ENCODE measurements at places on chromosomes 1 and 21.

DNA sequence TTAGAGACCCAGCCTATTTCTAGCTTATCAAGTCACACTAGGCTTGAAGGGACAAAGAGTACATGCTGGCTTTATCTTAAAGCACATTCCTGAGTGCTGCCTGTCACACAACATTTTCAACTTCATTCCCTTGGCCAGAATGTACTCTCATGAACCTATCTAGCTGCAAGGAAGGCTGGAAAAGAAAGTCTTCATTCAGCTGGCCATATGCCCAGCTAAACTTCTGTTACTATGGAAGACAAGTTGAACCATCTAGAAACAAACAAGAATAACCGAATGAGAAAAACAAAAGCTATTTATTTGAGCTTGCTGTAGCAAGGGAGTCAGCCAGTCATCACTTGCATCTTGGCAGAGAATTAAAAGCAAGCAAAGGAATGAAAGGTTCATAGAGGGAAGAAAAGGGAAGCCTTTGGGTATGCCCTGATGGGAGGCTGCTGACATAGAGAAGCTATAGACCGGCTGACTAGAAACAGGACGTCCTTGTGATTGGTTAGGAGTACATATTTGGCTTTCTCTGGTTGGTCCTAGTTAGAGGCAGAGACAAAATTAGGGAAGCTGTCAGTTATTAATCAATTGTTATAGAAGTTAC lies 108.4 kb downstream of the NEK7 start:
- DNase-seq = no peak

DNA sequence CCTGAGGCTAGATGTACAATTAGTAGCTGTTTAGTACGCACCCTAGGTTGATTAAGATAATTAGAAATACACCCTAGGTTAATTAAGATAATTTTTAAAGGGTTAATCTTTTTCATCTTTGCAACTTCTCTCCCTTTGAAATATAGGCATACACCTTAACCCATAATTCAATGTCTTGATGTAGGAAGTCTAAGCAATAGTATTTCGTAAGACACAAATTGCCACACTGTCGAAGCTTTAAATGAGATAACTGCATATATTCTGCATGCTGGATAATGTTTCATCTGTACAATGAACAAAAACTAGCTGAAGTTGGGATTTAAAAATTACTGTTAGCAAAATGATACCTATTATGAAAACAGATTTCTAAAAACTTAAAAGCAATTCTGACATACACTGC lies 122.9 kb downstream of the EVI5 start:
- DNase-seq = no peak

DNA sequence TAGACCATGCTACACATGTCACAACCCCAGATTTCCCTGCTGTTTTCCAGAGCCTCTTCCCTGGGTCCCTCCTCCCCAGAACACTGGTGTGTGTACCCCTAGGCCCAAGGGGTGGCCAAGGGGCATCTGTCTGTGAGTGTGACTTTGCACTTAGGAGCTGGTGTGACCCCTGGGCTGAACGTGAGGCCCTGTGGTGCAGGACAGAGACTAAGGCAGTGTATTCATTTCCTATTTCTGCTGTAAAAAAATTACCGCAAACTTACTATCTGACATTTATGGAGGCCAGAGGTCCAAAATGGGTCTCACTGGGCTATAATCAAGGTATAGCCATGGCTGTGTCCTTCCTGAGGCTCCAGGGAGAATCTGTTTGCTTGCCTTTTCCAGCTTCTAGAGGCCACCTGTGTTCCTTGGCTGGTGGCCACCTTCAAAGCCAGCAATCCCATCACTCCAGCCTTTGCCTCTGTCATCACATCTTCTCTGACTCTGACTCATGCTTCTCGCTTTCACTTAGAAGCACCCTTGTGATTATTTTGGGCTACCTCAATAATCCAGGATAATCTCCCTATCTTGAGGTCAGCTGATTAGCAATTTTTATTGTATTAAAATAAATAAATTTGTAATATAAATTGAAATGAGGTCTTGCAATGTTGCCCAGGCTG lies 24.0 kb upstream of the ELOA start:
- DNase-seq = no peak

DNA sequence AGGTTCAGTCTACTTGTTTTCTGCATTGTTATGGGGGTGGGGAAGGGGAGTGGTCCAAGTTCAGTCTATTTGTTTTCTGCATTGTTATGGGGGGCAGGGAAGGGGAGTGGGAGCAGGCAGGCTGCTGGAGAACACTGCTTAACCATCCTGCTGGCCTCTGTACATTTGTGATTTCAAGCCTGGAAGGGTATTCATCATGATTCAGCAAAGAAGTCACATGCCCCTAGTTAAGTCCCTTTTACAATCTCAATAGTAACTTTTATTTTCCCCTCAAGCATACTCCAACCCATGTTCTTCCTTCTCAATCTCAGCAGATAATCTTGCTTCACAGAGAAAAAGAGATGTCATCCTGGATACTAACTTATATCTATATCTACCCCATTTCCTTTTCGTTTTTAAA lies 7.9 kb downstream of the LYST start:
- no peak for DNase-seq

GRCh38 chr1:95731466-95731865 lies 497.5 kb downstream of the RWDD3 start:
- DNase-seq = no peak
